Right lobe of liver (tissue), 6 donors: ENCODE measurements at places on chromosomes 2 and 18. TPM values are rescaled to one million over a fixed set of nuclear protein-coding genes. Genes with fewer than 3 reads are reported as not detected.

Gene REG1B
- total RNA-seq = not detected

DNA sequence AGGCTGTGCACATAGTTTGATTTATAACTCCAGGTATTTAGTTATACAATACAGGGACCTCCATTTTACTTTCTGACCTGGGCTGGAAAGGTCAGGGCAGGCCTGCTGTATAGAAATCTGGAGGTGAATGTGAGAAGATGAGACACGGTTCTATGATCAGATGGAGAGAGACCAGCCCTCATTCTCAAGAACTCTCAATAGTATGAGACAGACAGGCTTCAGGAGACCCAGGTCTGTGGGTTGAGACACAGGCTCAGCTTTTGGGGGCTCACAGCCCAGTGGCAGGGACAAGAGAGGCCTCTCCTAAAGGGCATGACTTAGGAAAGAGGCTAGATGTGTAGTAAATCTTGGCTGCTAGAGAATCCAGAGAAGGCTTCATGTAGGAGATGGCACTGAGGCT lies 719 bp upstream of the ATP6V1B1 start:
- DNase-seq = no peak
- H3K4me3 ChIP-seq = no peak overlapping the region
- no peaks in the 10 kb centered on the region for H3K36me3 ChIP-seq
- H3K4me1 ChIP-seq = no peaks in the 10 kb centered on the region
- H3K27ac ChIP-seq = no peak overlapping the region

Gene TLX2
- not detected for total RNA-seq

- H3K4me1 ChIP-seq = no peaks in the 10 kb centered on the region
- H3K36me3 ChIP-seq = no peaks in the 10 kb centered on the region
- DNase-seq = no peak
- no peaks in the 10 kb centered on the region for H3K27me3 ChIP-seq
- H3K27ac ChIP-seq = no peak overlapping the region
These were observed 163.3 kb downstream of the METTL4 start for GRCh38 chr18:2407961-2408360.

- H3K27me3 ChIP-seq = no peaks in the 10 kb centered on the region
- no peaks in the 10 kb centered on the region for H3K36me3 ChIP-seq
- no peak for DNase-seq
- H3K4me3 ChIP-seq = no peak overlapping the region
These were observed 61.1 kb upstream of the CXCR4 start for GRCh38 chr2:136178941-136179601.

Gene ERMN
- total RNA-seq = not detected

GRCh38 chr2:224646242-224646846 lies 61.2 kb upstream of the CUL3 start:
- DNase-seq = no peak
- H3K4me1 ChIP-seq = no peaks in the 10 kb centered on the region
- no peaks in the 10 kb centered on the region for H3K27me3 ChIP-seq
- no peaks in the 10 kb centered on the region for H3K36me3 ChIP-seq
- no peak overlapping the region for H3K27ac ChIP-seq
